ENCODE measurements at places on chromosomes 11 and 22.

- no peak for DNase-seq
Measured at GRCh38 chr11:63814383-63814736, 1.1 kb downstream of the SPINDOC start.

- DNase-seq, result no peak
Measured at GRCh38 chr11:76185931-76186401, 20.3 kb downstream of the WNT11 start.

GRCh38 chr22:48636746-48637145 lies 1190.9 kb downstream of the BRD1 start:
- no peak for DNase-seq

DNA sequence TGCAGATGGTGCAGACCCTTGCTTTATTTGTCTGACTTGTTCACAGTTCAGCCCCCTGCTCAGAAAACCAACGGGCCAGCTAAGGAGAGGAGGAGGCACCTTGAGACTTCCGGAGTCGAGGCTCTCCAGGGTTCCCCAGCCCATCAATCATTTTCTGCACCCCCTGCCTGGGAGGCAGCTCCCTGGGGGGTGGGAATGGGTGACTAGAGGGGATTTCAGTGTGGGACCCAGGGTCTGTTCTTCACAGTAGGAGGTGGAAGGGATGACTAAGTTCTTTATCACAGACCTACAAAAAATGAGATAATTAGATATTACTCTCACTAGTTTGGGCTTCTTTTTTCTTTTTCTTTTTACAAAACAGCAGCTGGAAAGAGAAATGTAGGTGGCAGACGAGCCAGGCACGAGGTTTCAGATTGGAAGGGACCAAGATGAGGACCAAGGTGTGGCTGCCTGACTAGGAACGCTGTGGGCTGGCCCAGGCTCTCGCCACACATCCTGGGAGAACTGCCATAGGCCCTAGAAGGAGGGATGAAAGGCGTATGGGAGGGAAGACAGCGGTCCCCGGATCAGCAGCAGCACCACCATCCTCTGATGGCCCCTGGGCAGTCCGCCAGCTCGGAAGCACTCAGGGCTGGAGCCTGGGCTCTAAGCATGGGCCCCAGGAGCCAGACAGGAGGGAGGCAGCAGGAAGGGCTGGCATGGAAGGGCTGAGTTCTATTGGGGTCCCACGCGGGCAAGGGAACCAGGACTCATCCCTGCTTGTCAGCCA lies 14.2 kb downstream of the TXN2 start:
- DNase-seq, result no peak

GRCh38 chr11:82927264-82927880 lies 25.8 kb downstream of the DDIAS start:
- DNase-seq, result no peak

Data from natural killer cell (primary cell).